ENCODE measurements at places on chromosomes 1 and 21.

- no peak for DNase-seq
Measured at GRCh38 chr1:12170263-12170671, 3.5 kb downstream of the TNFRSF1B start.

- no peak for DNase-seq
Measured at GRCh38 chr1:11180342-11180744, 8.8 kb upstream of the ANGPTL7 start.

DNA sequence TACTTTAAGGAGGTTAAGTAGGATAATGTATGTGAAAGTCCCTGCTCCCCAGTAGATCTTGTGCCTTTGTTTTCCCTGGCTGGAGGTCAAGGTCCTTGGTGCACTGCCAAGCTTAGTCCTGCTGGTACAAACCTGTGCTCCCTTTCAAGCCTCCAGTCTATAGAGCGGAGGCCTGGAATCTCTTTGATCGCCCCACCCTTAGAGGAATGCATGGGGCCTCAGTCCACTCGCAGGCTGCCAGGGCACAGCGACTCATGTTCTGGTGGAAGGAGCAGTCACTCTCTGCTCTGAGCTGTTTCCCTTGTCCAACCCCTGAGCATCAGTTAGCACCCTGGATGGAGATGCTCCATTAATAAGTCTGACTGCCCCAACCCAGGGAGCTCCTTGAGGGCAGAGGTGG lies 121.8 kb downstream of the HMGB4 start:
- DNase-seq, result no peak

DNA sequence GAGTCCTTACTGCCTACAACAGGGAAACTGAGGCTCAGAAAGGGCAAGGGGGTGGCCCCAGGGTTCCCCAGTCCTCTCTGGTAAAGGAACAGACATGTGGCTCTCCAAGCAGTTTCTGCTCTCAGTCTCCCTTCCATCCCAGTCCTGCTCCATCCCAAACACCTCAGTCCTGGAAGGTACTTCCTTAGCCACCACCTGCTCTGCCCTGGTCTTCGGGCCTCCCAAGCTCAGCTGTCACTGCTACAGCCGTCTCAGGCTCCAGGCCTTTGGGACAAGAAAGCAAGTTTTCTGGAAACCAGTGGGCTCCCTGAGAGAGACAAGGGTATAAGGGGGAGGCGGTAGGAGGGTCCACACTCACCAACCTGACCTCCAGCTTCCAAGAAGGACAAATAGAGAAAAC lies 23.1 kb upstream of the ADGRB2 start:
- no peak for DNase-seq

DNA sequence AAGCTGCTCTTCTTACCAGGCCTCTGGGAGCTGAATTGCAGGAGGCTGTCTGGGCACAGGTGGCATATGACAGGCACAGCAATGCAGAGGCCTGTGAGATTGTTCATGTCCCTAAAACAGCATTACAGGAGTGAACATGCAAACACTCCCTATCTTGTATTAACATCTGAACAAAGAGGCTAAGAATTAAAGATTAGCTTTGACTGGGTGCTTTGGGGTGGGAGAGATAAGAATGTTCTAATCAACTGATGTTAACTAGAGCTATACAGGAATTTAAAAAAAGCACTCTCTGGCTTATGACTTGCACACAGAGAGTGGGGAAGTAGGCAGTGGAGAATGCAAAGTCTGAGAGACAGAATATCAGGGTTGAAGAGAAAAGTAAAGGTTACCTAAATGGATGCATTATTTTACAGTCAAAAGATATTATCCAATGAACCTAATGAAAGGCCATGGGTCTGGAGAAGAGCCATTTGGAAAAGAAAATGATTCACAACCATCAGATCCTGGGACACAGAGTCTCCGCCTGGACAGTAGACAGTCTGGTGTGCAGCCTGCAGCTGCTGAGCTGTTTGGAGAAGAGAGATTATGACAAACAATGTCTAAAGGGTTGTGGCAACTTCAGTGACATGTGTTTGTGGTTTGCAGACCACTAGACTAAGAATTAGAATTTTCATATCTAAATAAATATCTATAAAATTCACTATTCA lies 20.2 kb downstream of the DPT start:
- no peak for DNase-seq

All from stimulated activated CD8-positive, alpha-beta memory T cell treated with anti-CD3 and anti-CD28 coated beads, Interleukin-7, amount 100 ng/mL, for 1 hour (primary cell).